Activated CD8-positive, alpha-beta T cell treated with anti-CD3 and anti-CD28 coated beads, Interleukin-2, amount 10 ng/mL, durations not matched to agents 7 days and 5 days (primary cell): ENCODE measurements at places on chromosomes 13 and 19. TPM values are rescaled to one million over a fixed set of nuclear protein-coding genes. Genes with fewer than 3 reads are reported as not detected.

DNA sequence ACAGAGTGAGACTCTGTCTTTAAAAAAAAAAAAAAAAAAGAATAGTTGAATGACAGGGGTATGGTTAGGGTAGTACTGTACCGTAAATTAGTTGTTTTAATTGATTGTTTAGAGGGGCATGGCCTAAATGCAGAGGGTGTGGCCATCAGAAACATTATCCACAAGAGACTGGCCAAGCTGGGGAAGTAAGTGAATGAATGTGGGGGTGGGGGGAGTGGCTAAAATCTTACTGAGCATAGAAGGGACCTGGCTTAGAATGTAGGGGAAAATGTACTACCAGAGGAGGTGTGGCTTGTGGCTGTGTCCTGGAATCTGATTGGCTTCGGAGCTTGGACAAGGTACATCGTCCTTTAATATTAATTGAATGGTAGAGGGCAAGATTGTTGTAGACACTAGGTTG, 3.8 kb downstream of the BCL2L12 start:
- no peak for DNase-seq

DNA sequence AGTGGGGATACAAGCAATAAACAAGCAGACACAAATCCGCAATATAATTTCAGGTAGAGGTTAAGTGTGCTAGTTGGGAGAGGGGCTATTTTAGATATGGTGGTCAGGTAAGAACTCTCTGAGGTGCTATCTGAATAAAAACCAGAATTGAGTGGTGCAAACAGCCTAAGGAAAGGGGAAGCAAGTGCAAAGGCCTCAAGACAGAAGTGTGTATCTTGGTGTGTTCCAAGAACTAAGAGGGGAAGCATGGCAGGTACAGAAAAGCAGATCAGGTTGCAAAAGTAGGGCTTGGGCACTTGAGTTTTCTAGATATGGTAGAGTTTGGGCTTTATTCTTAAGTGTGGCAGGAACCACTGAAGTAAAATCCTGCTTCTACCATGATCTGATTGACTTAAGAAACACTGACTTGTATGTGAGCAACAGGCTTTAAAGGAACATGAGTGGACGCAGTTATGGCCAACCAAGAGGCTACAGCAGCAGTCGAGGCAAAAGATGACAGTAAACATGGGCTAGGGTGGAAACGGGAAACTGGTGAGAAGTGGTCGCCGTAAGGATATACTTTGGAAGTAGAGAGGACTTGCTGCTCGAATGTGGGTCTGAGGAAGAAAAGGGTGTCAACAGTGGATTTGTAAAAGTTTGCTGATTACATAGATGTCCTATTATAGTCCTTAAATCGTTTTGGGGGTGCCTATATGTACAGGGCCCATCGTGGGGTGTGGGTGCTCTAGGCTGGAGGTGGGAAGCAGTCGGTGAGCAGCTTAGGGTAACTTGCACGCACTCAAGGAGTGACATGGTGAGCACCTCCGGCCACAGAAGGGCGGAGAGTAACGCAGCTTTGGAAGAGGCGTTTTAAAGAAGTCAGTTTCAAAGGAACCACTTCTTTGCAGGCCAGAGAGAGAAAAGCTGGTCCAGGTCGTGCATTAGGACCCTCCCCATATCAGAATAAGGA, 677 bp downstream of the TGDS start:
- DNase-seq, result peak; percentile 59

DNA sequence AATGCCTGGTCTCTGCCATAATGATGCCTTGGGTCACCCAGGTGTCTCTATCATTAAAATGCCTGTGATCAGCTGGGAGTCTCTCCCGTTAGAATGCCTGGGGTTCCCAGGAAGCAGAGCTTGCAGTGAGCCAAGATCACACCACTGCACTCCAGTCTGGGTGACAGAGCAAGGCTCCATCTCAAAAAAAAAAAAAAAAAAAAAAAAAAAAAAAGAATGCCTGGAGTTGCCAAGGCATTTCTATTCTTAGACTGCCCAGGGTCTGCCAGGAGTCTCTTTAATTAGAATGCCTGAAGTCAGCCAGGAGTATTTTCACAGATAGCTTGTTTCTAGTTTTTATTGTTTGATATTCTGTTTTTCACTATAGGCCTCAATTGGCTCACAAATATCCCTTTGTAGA, 1552.5 kb downstream of the UQCRFS1 start:
- no peak for DNase-seq

DNA sequence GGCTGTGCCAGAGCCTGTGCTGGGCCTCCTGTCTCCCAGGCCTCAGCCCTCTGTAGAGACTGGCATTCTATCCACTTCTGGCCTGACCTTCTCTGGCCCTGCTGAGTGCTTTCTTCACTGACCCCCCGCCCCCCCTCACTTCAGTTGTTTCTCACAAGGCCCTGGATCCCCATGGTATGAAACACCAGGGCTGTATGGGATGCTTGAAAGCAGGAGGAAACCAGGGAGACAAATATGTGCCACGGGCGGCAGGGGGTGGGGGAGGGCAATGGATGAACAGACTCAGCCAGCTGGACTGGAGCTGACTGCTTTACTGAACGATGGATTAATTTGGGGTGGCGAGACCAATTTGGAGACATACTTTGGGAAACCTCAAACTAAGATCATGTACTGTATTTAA, 14.0 kb downstream of the IRGC start:
- DNase-seq, result no peak

- no peak for DNase-seq
Observed at GRCh38 chr13:108858676-108859075, 229.3 kb downstream of the MYO16 start.

DNA sequence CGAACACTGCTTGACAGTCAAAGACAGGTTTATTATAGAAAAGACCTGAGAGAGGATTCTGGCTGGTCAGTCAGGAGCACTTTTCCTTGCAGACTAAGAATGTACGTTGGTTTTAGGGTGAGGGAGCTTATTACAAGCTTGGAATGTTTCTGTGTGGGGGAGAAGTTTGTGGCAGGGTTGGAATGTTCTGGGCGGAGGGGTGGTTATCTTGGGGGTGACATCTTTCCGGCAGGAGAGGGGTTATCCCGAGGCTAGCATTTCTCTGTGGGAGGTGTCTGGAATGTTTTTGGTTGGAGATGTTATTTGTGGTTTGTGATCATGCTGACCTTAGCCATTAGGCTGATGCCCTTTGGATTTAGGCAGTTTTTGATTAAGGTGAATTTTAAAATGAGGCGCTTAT, 61.8 kb downstream of the ZNF136 start:
- no peak for DNase-seq

- DNase-seq, result peak; percentile 71
Observed at GRCh38 chr19:58059003-58059670, at the start of gene ZNF135. Gene ZNF135 (plus strand): TSS chr19:58059282. CDS start chr19:58060003, 721 bp downstream.

GRCh38 chr13:70253834-70254233, 145.6 kb upstream of the KLHL1 start:
- DNase-seq, result no peak

Gene ZNF85
- total RNA-seq, result 24.6 TPM

GRCh38 chr19:1239796-1240737, 1.5 kb upstream of the ATP5F1D start:
- DNase-seq, result peak; percentile 92

Gene TEKTIP1
- total RNA-seq, result 8.3 TPM

Gene PRR36
- 0.08 TPM for total RNA-seq

Gene LRRC8E
- not detected for total RNA-seq

- peak; percentile 42 for DNase-seq
Observed at GRCh38 chr13:99916366-99917103, 55.0 kb downstream of the ZIC5 start.

Gene ZNF414
- total RNA-seq, result 36.2 TPM

Gene OR7C1
- not detected for total RNA-seq

DNA sequence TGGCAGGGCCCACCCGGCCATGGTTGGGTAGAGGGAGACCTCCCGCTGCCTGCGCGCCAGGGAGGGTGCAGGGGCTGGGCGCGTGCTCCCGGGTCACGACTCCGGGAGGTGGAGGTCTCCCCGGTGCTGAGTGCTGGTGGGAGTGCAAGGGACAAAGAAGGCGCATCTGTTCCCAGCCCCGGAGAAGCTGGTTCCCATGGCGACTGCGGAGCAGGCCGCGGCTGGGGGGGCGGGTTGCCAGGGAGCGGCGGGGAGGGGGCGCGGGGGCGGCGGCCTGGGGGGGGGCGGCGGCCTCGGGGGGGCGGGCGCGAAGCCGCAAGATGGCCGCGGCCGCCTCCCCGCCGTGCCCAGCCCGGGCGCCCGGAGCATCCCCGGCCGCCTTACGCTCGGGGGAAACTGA, 1.2 kb downstream of the CBARP start:
- no peak for DNase-seq

GRCh38 chr19:29622166-29623070, 16.3 kb downstream of the POP4 start:
- DNase-seq, result peak; percentile 60

GRCh38 chr19:55870736-55871135, 34.4 kb downstream of the NLRP4 start:
- no peak for DNase-seq

- no peak for DNase-seq
Observed at GRCh38 chr19:18475762-18476331, 37.9 kb upstream of the ISYNA1 start.

- no peak for DNase-seq
Observed at GRCh38 chr19:46303691-46304397, 7.0 kb downstream of the HIF3A start.

Gene DPF1
- 0.16 TPM for total RNA-seq

GRCh38 chr13:42575938-42576337, 2.0 kb downstream of the TNFSF11 start:
- DNase-seq, result no peak

Gene EHD2
- total RNA-seq, result not detected

DNA sequence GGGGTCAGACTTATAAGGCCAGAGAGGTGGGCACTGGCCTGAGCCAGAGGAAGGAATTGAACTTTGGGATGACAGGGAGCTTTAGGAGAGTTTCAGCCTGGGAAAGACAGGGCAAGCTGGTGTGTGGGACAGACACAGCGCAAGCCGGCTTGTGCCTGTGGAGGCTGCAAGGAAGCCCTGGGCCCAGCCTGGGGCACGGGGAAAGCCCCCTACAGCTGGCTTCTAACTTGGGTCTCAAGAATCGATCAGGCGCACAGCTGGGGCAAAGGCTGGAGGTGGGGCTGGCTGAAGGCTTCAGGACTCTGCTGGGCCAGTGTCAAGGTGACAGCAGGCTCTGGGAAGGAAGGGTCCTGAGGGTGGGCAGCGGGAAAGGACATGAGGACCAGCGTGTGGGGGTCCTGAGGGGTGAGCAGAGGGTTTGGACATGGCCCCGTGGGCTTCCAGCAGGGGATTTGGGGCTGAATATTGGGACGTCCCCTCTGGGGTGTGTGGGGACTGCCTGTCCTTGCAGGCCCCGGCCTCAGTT, 3.0 kb downstream of the PTOV1 start:
- DNase-seq, result no peak

DNA sequence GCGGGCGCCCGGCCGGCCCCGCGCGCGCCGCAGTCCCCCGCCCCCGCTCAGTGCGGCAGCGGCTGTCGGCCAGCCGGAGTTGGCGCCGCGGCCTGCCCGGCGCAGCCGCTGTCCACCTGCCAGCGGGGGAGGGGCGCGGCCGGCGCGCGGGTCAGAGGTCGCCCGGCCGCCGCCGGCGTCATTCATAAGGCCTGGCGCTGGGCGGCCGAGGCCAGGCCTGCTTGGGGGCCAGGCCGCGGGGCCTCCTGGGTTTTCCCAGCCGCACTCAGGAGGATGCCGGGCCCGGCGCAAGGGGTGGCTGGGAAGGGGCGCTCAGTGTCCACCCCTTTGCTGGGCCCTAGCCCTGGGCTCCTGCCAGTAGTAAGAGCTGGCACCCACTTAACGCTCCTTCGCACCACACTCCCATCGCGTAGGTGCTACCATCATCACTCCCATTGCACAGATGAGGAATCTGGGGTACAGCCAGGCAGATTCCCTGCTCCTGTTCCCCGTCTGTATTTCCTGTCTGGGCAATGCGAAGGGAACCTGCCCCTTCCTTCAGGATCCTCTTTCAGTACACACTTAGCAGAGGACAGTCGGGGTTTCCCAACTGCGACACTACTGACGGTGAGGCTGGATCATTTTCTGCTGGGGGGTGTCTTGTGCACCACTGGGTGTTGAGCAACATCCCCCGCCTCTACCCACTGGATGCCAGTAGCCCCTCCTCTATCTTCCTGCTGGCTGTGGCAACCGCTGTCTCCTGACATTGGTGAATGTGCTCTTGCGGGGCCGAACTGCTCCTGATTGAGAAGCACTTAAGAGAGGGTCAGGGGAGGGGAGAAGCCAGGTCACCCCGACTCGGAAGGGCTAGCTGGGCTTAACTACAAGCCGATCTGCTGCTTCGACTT, 846 bp upstream of the PRKACA start:
- peak; percentile 35 for DNase-seq

Gene NTF4
- total RNA-seq, result not detected

Gene FUT2
- total RNA-seq, result not detected

DNA sequence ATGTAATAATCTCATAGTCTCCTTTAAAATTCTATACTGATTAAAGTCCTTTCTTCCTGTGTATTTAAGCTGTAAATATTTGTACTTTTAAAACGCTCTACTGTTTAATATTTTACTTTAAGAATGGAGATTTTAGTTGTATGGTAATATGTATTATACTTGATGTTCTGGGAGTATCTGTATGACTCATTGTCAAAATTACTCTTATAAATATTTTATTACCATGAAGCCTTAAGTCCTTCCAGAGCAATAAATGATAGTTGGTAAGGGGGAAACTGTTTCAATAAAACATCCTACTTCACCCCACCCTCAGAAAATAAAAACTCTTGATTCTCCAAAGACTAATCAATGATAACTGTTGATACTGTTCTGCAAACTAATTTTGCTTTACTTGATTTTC, 6.4 kb downstream of the PCDH9 start:
- DNase-seq, result no peak

Gene CERS1
- not detected for total RNA-seq

Gene F10
- total RNA-seq, result not detected

GRCh38 chr19:48571378-48572162, 19.6 kb downstream of the SULT2B1 start:
- no peak for DNase-seq

Gene ADGRE3
- total RNA-seq, result not detected

DNA sequence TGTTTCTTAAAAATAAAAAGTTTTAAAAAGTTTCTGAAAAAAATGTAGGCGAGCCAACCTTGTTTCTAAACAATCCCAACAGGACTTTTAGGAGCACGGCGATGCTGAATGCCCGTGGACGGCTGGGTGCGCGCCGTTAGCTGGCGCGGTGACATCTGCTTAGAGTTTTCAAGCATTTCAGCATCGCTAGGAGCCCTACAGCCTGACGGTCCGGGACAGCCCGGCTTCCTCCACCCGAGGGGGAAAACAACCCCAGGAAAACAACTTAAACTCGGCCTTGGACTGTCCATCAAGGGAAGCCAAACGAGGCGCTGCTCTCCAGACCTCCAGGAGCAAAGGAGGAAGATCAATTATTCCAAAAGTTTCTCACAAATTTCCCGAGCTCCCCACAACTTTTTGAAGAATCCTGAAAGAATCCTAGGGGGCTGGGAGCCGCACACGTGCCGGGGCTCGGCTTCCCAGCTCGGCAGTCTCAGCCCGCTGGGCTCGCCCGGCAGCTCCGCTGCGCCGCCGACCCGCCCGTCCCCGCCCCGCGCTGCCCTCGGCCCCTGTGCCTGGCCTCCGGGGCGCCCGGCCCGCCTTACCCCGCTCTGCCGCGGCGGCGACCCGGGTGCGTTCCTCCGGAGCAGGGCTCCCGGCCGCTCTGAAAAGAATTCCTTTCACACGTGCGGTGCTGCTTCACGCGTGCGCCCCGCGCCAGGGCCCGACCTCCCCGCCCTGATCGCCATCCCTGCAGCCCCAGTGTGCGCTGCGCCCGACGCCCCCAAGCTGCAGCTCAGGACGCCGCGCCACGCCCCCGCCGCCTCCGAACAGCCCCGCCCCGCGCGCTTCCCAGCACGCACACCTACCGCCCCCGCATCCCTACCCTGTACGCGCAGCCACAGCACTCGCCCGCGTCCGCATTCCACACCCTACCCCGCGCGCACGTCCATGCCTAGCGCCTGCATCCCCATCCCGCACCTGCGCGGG, at the start of gene GJA3:
TSS of gene GJA3 (minus strand) at position 747 of the 969 bp plus-strand sequence. CDS start 17,764 bp downstream, outside the sequence.
- DNase-seq, result peak; percentile 65
